Fibroblast of skin of right quadriceps (primary cell): ENCODE measurements at places on chromosomes 11 and 22.

GRCh38 chr11:123452794-123453193 lies 22.7 kb downstream of the GRAMD1B start:
- no peak for DNase-seq

DNA sequence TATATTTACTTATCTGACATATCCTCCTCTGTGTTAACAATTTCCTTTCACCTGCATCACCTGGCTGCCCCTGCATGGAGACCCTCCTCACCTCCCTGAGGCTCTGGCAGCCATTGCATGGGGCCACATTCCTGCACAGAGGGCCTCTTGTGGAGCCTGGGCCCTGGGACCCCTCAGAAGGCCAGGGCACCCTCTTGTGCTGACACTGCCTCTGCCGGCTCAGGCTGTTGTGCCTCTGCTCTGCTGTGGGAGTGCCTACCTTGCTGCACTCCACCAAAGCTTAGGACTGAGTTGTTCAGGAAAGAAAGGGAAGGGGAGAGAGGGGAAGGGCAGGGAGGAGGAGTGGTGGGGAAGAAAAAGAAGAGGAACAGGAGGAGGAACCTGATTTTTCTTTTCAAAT lies 194.5 kb downstream of the ADAMTS15 start:
- DNase-seq, result no peak

DNA sequence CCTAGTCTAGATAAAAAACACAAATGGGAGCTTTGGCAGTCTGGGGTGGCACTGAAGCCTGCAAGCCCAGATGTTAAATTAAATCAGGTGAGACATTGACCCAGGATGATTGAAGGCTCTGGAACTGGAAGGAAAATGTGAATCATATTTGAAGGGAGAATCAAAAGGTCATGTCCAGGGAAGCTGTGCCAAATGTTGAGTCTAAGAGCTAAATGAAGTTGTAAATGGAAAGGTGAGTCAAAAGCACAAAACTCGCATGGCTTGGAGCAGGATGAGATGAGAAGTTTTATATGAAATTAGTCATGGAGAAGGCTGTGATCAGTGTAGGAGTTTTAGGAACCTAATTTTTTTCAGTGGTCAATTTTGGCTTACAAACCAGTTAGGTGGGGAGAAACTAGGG lies 301.1 kb downstream of the BLID start:
- peak; percentile 43 for DNase-seq

DNA sequence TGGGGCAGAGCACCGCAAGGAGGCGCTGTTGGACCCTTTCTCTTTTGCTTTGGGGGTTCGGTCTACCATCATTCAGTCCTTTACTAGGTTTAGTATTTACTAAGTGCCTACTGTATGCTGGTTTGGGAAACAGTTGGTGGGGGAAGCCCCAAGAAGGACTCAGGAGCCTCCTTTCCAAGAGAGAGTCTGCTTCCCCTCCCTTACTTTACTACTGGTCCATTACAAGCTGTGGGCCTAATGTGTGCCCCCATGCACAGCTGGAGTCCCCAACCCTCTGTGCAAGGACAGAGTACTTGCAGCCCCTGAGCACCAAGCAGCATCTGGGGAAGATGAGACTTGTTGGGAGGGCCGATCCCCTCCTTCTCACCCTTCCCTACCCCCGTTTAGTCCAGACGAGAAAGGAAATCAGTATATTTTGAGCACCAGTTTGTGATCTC lies 876 bp upstream of the UBE2L6 start:
- DNase-seq, result peak; percentile 71

DNA sequence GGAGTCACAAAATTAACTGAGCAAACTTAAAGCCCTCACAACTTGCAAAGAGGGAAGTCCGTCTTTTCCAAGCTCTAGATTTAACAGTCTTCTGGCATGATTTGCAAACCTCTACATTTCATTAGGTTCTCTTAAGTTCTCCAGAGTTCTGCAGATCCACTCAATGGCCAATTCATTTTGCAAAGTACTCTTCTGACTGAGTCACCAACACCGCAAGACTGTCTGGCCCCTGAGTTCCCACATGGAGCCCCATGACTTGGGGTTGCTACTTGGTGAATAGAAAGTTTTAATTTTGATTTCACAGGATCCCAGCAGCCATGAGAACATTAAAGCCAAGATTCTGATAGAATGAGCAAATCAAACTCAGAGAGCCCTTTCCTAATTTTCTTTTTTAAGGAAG lies 134.5 kb downstream of the PLEKHA7 start:
- DNase-seq, result no peak

- DNase-seq, result peak; percentile 53
Observed at GRCh38 chr11:116791002-116791812, 472 bp downstream of the APOA5 start.

DNA sequence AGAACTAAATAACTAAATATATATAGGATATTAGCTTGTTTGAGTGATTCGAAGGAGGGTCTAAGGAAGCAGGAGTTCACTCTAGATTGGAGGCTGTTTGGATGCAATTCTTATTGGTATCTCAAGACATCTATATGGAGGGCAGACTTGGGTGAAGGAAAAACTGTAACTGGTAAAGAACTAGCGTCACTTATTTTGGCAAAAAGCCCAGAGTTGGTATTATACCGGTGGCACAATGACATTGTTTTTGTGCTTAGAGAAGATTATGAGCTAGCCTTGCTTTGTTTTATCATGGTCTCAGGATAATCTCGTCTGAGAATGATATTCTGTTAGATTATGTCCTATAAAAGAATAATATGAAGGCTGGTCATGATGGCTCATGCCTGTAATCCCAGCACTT lies 6.0 kb upstream of the SLC35F2 start:
- no peak for DNase-seq

DNA sequence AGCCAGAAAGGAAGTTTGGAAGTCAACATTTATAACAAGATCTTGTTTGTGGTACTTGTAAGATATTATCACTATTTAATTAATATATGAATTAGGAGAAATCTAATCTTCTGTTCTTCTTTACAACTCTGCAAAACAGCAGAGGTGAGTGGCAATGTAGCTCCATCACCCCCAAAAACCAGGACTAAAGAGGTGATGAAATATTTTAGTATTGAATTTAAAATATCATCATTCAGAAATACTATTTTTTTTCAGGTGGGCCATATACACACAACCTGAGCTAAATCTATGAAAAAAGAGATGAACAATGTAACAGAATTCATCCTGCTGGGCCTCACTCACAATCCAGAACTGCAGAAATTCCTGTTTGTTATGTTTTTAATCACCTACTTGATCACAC lies at the start of gene OR4C45:
Gene OR4C45 (plus strand): TSS at position 301 of the 400 bp plus-strand sequence.
- no peak for DNase-seq

- no peak for DNase-seq
Observed at GRCh38 chr11:14202251-14203196, 156.5 kb downstream of the RRAS2 start.

DNA sequence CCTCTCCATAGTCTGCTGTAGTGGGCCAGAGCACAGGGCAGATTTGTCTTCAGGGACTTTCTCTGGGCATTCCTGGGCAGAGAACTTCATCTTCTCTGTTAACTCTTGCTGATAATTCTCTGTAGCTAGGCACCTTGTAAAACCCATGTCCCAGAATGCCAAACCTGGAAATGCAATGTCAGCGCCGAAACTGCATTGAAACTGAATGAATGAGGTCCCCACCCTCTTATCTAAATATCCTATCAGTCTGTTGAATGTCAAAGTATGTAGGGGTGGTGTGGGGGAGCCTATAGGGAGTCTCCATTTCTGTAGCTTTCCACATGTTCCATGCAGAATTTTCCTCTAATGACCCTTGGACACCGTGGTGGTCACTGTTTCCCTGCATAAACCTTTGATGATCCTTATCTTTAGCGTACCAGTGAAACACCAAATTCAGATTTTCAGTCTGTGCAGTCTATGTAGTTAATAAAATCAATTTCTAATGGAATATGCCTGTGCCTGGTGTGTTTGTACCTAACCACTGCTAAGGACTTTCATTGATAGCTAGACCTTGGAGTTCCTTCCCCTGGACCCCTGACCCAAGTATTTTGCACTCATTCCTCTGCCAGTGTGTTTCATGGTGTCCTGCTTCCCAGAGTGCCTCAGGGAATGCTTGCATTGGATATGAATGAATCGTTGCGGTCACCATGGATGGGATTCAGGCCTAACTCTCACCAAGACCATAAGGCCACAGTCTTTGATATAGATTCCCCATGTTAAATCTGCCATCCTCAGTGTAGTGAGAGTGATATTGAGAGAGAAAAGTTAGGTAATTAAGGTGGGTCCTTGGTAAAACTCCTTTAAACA lies 2.5 kb upstream of the CABIN1 start:
- no peak for DNase-seq

GRCh38 chr11:119363851-119364590 lies 17.5 kb downstream of the USP2 start:
- peak; percentile 40 for DNase-seq

DNA sequence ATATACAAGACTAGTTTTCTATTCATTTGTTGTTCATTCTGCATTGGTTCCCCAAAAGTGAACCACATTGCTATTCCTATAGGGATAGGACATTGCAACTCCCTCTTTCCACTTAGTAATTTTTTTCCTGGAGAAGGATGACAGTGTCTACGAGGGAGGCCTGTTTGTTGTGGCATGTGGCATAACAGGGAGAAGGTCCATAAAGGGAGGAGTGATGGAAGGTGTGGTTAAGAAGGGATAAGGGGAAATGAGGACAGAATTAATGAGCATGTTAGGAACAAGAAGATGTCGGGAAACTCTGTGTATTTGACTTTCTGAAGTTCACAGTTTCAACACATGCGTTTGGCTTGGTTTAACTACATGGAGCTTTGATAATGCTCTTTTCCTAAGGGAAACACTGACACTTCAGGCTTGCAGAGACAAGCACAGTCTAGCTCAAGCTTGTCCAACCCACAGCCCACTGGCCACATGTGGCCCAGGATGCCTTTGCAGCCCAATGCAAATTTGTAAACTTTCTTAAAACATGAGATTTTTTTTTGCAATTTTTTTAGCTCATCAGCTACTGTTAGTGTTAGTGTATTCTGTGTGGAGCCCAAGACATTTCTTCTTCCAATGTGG lies 149.7 kb downstream of the TRPC6 start:
- no peak for DNase-seq

DNA sequence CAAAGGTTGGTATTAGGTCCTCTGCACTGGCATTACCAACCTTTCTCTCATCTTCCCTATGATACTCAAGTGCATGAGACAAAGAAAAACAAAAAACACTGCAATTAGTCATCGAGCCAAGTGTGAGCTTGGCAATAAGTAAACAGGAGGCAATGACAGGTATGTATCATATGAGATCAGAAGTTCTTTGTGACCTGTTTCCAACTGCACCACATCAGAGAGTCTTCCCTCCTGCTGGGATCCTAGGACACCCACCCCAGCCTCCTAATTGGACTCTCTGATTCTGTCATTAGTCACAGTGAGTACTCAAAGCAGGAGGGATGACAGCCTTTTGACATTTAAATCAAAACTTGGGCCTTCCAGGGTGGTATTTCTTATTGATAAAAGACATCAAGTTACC lies 7.8 kb upstream of the JAML start:
- no peak for DNase-seq

- peak; percentile 19 for DNase-seq
Observed at GRCh38 chr22:27295040-27295439, 506.5 kb downstream of the MN1 start.

- no peak for DNase-seq
Observed at GRCh38 chr11:123448823-123449222, 18.8 kb downstream of the GRAMD1B start.

DNA sequence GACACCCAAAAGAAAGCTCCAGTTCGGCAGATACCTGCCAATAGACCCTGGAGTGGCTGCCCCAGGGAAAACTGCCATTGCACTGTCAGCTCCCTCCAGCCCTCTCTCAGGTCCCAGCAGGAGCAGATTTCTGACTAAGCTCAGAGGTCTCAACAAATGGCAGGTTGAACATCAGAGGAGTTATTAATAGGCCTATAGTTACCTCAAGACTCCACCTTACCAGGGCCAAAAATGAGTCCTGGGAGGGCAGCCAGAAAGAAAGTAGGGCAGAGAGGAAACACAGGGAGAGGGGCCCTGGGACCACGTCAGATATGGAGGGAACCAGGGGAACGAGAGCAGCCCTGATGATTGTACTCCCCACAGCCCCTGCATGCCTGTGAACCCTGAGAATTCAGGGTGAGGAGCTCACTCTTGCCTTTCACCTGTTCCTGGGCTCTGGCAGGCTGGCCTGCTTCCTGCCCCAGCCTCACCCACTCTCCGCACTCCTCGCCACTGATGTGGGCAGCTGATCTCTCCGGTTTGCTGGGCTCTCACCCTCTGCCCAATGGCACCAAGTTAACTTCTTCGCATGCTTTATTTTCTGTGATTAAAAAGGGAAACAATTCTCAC lies 4.3 kb upstream of the RGL4 start:
- no peak for DNase-seq
